Hepatocyte (in vitro differentiated cells): ENCODE measurements at places on chromosomes 1 and 21.

DNA sequence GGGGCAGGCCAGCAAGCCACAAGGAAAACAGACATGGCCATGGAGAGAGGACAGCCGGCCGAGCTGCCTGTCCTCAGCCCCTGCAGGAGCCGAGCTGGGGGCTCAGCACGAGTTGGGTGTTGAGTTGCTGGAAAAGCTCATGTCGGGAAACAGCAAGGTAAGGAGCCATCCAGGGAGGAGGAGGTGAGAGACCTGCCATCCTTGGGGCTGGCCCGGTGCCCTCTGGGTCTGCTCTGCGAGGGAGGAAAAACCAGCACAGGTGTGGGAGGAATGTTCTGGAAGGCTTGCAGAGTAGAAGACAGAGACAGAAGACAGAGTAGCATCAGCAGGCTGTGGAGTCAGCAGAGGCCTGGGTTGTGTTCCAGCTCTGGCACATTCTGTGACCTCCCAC, 548.8 kb downstream of the PTPRU start:
- no peak for DNase-seq

DNA sequence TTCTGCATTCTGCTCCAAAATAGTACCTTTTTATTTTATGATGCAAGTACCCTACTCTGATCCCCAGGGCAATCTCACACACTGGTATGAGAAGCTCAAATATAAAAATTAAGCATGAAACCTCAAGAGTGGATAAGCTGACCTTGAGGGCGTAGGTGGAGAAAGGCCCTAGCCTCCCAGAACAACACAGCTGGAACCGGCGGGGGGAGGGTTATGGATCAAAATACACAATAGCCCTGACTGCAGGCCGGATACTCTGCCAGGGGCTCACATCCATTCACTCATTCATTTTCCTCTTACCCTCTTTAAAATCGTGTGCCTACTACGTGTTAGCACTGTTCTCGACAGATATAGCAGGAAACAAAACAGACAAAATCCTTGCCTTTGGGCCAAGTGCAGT, 32.8 kb upstream of the ECE1 start:
- DNase-seq: no peak

DNA sequence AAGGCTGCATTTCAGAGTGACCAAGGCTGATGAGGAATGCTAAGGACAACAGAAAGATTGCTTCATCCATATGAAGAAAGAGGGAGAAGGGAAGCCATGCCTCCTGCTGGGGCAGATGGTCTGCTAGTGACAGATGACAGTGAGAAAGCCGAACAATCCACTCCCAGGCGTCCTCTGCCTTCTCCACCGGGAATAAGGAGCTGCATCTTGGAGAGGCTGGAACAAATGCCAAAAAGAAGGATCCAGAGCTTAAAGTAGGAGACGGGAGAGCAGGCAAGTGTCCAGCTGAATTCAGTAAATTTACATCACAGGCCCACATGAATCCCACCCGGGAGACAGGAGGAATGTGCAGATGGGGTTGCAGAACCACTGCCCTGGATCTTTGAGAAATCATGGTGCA, 33.4 kb downstream of the DDX20 start:
- DNase-seq: no peak

DNA sequence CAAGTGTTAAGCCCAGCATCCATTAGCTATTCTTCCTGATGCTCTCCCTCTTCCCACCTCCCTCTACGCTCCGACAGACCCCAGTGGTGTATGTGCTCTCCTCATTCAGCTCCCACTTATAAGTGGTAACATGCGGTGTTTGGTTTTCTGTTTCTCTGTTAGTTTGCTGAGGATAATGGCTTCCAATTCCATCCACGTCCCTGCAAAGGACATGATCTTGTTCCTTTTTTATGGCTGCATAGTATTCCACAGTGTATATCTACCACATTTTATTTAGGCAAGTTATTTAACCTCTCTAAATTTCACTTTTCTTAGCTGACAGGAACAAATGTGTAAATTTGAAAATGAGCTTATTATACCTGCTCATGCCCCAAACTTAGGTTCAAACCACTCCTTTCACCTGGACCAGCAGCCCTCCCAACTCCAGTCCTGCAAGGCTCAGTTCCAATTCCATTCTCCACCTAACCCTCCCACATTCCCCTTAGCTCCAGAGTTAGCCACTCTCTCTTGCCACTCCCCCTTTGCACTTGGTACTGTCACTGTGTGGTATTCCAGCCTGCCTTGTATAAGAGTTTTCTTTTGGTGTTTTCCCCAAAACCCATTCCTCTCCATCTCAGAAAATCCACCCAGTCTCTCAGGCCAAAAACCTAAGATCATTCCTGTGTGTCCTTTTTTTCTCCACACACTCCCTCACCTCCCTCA, 1.7 kb upstream of the PEF1 start:
- no peak for DNase-seq

DNA sequence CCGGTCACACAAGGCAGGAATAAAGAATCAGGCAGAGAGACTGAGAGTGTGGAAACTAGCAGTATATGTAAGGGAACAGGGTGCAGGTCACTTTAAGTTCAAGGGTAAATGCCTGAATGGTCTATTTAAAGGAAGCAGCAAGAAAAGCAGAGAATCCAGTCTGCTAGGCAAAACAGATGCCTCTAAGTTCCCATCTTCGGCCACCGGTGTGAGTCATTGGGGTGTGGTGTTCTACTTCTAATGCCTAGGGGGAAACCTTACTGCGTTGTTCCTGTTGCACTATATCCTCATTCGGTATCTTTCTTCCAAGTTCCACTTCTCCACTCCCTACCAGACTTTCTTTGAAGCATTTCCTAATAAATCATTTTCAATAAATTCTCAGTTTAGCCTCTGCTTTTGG, 259.9 kb downstream of the HHIPL2 start:
- DNase-seq: peak; percentile 43

DNA sequence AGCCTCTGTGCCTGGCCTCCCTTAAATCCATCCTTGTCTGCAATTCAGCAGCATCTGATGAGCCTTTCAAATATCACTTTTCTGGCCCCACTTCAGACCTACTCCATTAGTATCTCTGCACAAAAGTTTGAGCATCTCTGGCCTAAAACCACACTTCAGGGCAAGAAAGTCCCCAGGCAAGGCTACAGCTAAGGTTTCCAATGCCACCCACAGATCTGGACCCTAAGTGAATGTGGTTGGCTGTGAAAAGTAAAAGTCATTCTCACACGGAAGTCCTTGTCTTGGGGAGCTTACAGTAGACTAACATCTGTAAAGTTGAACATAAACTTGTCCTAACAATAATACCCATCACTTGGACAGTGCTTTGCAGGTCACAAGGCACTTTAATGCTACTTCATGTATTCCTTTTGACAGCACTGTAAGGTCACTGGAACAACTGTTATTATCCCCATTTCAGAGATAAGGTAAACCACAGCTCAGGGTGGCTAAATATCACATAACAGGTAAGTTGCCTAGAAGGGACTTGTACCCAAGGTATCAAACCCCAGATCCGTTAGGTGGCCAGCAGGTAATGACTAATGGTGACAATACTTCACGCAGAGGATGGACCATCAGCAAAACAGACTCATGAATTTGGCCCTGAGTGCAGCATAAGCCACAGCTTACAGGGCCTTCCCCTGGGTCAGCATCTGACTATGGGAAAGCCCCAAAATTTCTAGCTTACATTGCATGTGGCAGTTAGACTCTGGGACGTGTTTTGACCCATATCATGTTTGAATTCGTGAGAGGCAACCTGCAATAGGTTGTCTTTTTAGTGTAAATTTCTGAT, 356.0 kb downstream of the HHAT start:
- DNase-seq: no peak

- DNase-seq: no peak
Observed at GRCh38 chr1:184629266-184629665, 125.4 kb downstream of the EDEM3 start.

DNA sequence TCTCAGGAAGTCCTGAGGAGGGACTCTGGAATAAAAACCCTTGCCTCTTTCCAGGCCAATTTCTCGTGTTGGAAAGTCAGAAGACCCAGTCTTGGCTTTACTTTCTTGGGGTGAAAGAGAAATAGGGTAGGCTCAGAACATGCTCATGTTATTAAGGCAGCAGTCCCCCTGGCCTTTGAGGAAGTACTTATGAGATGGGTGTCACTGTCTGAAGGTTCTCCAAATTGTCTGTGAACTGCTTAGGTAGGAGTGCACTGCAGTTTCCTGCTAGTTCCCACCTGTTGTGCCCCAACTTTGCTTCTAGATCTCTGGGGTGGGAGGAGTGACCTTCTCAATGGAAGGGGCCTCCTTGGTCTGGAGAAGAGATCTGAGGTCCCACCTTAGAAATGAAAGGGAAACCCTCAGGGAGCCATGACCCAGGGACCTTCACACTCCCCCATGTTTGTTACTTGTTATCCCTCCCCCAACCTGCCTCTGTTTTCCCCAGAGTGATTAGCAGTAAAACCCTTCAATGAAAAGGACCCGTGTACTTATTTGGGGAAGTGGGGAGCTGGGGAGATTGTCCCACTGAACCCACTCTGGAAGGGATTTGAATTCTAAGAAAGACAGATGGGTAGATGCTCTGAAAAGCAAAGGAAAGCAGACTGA, 5.7 kb downstream of the ZNF691 start:
- DNase-seq: no peak

DNA sequence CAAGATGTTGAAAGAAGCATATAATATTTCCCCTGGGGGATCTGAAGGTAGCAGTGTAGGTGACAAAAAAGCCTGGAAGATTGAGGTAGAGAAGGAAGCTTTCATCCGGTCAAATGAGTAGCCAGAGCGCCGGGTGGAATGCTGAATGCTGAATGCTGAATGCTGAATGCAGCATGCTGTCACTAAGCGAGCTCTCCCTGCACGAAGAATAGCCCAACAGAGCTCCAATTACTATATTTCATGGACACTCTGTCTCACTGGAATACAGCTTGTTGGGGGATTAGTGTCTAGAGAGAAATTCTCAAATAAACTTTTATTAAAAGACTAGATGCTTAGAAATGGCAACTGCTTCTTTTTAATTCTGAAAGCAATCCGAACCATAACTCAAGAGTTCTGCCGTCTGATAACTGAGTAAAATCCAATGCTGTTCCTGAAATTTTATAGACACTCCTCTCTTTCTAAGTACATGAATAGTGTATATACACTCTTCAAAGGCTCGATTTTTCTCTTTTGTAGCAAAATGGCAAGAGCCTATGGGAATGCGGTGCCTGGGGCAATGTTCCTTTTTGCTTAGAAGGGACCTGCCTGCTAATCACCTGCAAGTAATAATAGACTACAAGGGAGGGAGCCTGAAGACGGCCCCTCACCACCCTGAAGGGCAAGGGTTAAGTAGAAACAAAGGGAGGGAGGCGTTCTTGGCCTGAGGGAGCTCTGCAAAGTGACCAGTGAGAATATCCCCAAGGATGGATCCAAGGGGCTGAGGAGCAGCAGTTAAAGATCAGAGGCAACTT, 203.7 kb upstream of the ESRRG start:
- no peak for DNase-seq

- no peak for DNase-seq
Observed at GRCh38 chr1:189847613-189848012, 630.1 kb downstream of the BRINP3 start.

- no peak for DNase-seq
Observed at GRCh38 chr1:238242181-238242580, 351.5 kb upstream of the ZP4 start.

GRCh38 chr1:62131093-62131725, 63.4 kb upstream of the L1TD1 start:
- peak; percentile 83 for DNase-seq

GRCh38 chr1:204456826-204457442, 37.7 kb downstream of the PIK3C2B start:
- no peak for DNase-seq

DNA sequence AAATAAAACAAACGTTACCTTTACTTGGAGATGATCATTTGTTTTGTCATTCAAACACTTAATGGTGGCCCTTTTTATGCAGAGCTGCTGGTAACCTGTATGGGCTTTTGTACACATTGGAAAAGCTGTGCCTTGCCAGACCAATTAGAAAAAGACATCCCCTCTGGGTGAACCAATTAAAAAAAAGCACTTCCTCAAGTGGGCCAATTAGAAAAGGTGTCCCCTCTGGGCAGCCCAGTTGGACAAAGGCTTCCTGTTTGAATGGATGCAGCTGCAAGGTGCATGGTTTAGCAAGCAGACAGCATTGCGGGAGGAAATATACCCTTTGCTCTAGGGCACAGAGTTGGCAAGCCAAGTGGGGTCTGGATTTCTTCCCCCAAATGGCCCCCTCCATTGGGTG, 21.6 kb downstream of the HUNK start:
- no peak for DNase-seq

GRCh38 chr1:156842618-156843300, 16.2 kb downstream of the INSRR start:
- DNase-seq: no peak

DNA sequence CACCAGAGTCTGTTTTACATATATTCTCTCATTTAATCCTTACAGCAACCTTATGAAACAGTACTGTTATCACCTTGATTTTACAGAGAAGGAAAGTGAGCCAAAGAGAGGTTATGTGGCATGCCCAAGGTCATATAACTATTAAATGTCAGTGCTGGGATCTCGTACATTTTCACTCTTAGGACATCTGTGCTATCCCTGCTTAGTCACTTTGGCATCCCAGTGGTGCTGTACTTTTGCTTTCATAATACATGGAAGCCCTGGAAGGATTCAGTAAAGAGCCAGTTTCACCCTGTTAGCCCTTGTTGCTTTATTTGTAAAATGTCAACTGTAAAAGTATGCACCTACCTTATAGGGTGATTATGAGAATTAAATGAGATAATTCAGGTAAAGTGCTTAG, 104.4 kb downstream of the NFIA start:
- no peak for DNase-seq

GRCh38 chr1:217535601-217536377, 95.1 kb downstream of the GPATCH2 start:
- no peak for DNase-seq

GRCh38 chr21:42226626-42227025, 7.7 kb downstream of the ABCG1 start:
- DNase-seq: peak; percentile 32

GRCh38 chr1:85282424-85282823, 6.0 kb upstream of the BCL10 start:
- DNase-seq: no peak

DNA sequence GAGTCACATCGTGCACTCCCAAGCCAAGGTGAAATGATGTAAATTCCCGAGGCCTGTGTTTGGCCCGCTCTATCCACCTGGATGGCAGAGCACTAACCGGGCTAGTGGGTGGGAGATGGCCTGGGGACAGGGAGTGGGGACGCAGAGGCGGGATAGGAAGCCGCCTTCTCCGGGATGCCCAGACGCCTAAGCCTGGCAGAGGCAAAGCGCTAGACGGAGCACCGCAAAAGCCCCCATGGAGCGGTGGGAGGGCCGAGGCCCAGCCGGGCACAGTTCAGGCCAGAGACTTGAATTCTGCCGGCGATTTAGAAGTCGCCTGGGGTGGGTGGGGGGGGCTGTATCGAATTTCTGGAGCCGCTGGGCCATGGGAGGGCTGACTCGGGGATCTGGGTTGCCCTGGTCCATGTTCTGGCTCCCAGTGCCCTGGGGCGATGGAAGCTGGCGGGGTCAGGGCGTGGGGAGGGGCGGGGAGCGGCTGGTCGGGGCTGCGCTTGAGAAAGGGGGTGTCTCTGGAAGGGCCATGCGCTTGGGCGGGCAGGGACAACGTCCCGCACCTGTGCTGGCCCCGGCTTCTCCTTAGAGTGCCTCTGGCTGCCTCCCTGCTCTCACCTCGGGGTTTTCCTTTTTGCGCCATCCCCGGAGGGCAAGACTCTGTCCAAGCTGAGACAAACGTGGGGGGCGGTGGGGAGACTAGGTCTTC, 28.0 kb downstream of the KIAA2013 start:
- DNase-seq: no peak
